NCI-H2081 treated with DMSO at 0.1 percent for 48 hours (cell line): ENCODE measurements at places on chromosomes 6 and 20.

GRCh38 chr6:70072540-70073179 is 206.3 kb downstream of the COL19A1 start:
- no peak for DNase-seq

GRCh38 chr6:100456141-100456907 is 8.4 kb downstream of the SIM1 start:
- no peak for DNase-seq

- no peak for DNase-seq
These were observed 113.3 kb upstream of the TBX18 start for GRCh38 chr6:84877515-84878210.

- DNase-seq, result no peak
These were observed 968.5 kb upstream of the GJE1 start for GRCh38 chr6:141164042-141164743.

- no peak for DNase-seq
These were observed 49.5 kb downstream of the THBS2 start for GRCh38 chr6:169204167-169204566.

DNA sequence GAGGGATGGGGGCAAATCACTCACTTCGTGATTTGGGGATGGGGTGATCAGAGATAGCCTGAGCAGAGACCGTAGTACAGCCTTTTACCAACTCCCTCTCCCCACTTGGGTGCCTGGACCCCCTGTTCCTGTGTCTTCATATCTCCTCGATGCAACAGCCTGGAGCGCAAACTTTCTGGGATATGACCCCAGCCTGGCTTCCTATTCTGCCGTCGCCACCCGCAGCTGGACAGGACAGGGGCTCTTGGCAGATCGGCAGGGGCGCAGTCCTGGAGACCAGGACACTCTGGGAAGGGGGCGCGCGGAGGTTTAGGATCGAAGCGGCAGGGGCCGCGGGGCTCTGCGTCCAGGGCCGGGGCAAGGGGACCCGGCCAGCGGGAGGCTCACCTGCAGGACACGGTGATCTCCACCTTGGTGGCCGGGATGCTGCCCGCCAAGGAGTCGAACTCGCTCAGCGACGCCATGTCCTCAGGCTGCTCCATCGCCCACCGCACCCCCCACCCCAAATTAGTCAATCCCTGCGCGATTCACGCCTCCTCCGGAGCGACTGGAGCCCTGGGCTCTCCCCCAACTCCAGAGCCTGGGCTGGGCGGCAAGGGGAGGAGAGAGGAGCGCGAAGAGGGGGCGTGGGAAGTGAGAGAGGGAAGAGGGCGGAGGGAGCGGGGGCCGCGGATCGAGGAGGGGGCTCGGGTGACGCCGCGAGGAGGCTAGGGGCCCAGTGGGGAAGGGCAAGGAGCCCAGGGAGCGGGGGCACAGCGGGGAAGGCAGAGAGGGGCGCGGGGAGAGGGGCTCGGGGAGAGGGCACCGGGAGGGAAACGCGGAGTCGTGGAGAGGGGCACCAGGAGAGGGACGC is at the start of gene CPNE5:
TSS of gene CPNE5 (minus strand) at position 549 of the 853 bp plus-strand sequence. CDS start at position 482, 67 bp downstream.
- DNase-seq, result no peak
